Dermis blood vessel endothelial cell (primary cell): ENCODE measurements at places on chromosomes 3 and 15. TPM values are rescaled to one million over a fixed set of nuclear protein-coding genes. Genes with fewer than 3 reads are reported as not detected.

Gene C3orf38
- 22.6 and 25.0 TPM in 2 replicates for total RNA-seq

Gene CIDEC
- total RNA-seq: not detected in 2 replicates

Gene TIMP4
- 0.34 and 0.51 TPM in 2 replicates for total RNA-seq

Gene AADACL2
- total RNA-seq: not detected in 2 replicates

Gene FANCD2OS
- not detected in 2 replicates for total RNA-seq

Gene NPAP1
- not detected in 2 replicates for total RNA-seq

Gene NMB
- 4.4 and 4.6 TPM in 2 replicates for total RNA-seq

Gene PROS1
- total RNA-seq: 19.2 and 23.0 TPM in 2 replicates

Gene KCNMB2
- total RNA-seq: not detected in 2 replicates

Gene TRA2B
- total RNA-seq: 219 and 227 TPM in 2 replicates

Gene GPR62
- total RNA-seq: not detected in 2 replicates

Gene CCR8
- not detected in 2 replicates for total RNA-seq

Gene AGBL1
- total RNA-seq: not detected in 2 replicates

Gene CD200
- 3.4 and 3.7 TPM in 2 replicates for total RNA-seq
